ENCODE measurements at places on chromosomes 2 and 18.

GRCh38 chr2:108023776-108024175 lies 37.5 kb downstream of the SLC5A7 start:
- DNase-seq, result no peak

DNA sequence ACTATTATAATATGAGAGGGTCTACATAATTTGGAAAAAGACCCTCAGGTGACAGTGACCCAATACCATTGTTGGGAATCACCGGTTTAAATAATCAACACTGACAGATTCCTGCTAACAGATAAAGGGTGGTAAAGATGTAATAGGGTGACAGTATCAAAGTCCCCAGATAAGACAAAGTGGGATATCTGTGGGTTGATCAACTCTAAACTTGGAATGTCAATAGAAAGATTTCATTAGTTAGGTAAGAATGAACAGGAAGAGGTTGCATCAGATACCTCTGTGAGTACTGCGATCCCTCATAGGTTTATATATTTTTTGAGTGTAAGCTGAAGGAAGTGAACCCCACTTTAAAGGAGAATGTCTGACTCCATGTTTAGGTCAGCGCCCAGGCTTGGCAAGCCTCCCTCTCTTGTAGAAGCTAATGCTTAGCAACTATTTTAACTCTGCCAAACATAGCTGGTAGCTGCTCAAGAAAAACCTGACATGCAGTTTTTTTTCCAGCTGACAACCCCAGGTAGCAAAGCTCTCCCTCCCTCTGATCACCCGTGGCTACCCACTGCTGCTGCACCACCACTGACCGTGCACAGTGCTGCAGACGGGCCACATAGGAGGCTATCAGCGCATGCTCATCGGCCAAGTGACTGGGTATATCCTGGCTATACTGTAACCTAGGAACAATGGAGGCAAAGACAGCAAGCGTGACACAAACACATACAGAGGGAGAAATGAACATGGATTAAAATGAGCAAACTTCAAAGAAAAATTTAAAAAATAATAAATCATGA lies 113.3 kb upstream of the DNMT3A start:
- DNase-seq, result no peak

DNA sequence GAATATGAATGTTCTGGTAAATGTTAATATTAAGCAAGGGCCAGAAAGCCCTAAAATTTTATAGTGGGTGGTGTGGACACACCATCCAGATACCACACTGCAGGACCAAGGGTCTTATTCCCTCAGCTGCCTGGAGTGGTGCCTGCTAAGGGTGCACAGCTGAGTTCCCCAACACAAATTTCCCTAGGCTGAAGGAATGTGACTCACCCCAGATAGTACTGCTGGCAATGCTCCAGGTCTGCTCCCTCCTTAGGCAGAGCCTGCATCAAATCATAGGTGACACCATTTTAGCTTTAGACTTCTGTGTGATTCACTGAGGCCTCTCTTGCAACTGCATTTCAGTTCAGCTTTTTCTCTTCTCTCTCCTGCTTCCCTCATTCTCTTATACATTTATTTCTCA lies 321.1 kb downstream of the SATB2 start:
- no peak for DNase-seq

GRCh38 chr2:20023688-20024087 lies 11.2 kb upstream of the MATN3 start:
- DNase-seq, result no peak
